ENCODE measurements at places on chromosomes 7 and 10.

DNA sequence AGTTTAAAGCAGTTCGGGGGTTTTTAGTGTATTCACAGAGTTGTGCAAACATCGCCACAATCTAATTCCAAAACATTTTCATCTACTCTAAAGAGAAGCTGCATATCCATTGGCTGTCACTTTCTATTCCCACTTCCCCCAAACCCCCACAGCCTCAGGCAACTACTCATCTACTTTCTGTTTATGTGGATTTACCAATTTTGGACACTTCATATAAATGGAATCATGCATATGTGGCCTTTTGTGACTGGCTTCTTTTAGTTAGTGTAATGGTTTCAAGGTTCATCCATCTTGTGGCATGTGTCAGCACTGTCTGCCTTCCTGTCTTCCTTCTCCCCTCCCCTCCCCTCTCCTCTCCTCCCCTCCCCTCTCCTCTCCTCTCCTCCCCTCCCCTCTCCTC is 78.5 kb upstream of the FZD1 start:
- DNase-seq: no peak

GRCh38 chr7:127879436-127879835 is 151.8 kb downstream of the LRRC4 start:
- no peak for DNase-seq

DNA sequence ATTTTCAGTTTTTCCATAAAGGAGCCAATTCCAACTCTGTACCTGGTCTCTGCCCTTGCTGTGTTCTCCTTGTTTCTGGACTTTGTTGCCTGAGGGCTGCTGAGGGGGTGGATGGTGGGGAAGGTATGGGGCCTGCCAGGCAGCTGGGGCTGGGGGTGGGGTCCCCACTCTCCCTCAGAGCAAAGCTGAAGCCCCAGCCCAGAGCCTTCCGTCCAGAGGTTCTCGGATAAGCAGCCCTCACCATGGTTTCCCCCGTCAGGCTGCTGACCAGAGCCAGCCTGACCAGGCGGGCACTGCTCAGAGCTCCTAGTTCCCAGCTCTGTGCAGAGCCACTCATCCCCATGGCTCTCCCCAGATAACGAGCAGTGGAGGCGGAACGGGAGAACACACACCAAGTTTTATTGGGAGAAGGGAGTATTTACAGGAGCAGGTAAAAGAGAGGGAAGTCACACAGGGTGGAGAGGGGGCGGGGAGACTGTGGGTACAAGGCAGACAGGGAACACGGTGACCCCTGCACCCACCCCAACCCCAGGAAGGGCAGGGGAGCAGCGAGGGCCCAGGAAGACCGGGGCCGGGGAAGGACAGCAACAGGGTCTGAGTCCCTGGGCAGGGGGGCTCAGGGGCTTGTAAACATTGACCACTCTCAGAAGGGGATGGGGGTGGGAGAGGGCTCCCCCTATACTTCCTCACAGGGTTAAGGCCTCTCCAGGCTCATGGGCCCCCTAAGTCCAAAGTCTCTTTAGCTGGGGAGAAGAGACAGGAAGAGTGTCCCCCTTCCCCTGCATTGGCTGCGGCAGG is 5.8 kb downstream of the GNB2 start:
- no peak for DNase-seq

DNA sequence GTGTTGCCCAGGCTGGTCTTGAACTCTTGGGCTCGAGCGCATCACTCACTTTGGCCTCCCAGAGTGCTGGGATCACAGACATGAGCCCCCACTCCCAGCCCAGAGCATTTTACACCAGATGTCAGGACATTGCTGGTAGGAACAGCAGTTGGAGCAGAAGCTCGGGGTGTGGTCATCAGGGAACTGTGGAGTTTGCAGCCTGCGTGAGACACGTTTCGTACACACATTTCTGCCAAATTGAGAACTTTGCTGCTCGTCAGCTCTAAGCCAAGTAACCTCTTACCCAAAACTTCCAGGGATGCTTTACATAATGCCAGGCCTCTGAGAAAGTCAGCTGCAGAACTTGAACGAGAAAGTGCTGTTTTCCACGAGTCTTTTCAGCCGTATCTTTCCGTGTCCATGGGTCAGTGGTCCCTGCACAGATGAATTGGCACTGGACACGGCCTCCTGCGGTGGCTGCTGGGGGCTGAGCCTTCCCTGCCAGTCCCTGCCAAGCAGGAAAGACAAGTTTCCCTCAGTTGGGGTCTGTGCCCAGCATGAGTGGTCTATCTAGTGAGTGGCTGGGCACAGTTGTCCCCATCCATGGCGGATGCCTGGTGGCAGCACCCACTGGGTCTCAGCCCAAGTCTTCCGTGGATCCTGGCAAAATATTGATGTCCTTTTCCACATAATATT is 54.4 kb downstream of the DNAJB6 start:
- no peak for DNase-seq

DNA sequence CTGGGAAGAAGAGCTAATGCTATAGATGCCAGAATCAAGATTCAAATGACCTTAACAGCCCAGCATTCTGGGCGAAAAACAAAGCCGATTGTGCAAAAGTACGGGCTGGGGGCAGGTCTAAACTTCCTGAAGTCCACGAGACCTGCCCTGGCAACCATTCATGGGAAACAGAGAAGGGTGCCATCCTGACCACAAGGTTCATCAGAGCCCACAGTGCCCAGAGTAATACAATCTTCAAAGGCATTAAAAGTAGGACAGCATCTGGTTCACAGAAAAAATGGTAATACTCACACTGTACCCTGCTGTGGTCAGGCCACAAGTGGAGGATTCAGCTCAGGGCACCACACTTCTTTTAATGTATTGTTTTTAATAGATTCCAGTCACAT is 36.1 kb downstream of the SORBS1 start:
- DNase-seq: no peak

DNA sequence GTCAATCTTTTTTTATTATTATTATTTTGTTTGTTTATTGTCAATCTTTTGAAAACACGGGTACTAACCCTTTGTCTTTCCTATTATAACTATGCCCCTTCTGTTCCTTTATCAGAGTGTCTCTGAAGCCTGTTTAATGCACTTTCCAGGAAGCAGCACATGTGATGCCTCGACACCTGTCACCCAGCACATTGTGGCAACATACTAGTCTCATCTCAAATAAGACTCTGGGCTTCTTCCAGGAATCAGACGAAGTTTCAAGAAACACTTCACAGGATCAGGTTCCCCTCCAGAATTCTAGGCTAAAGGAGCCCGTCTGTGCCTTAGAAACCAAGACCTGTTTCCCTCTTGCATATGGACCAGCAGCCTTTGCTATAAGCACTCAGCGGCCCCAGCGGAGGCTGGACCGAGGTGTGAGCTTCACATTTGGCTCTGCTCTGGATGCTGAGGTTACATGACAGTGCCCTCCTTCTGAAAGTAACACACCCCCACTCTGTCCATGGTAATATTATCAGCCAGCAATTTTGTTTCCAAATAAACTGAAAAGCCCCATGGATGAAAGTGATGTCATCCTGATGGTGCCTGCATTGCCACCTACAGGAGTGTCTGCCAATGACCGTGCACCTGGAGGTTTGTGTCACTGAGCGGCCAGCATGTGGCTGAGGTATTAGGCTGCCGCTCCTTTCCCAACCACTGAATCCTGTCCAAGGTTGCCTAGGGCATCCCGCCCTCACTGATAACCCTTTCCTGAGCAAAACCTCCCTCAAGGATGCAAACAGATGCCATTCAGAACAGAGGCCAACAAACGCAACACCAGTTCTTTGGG is 38.1 kb downstream of the MKI67 start:
- no peak for DNase-seq

- no peak for DNase-seq
These were observed 11.3 kb upstream of the TRDMT1 start for GRCh38 chr10:17212802-17213221.

GRCh38 chr7:102942181-102942866 is 29.5 kb downstream of the LRRC17 start:
- DNase-seq: no peak

- peak; percentile 75 for DNase-seq
These were observed 2.7 kb downstream of the COG5 start for GRCh38 chr7:107560898-107561516.

- DNase-seq: no peak
These were observed 125.3 kb upstream of the STARD3NL start for GRCh38 chr7:38052786-38053185.

DNA sequence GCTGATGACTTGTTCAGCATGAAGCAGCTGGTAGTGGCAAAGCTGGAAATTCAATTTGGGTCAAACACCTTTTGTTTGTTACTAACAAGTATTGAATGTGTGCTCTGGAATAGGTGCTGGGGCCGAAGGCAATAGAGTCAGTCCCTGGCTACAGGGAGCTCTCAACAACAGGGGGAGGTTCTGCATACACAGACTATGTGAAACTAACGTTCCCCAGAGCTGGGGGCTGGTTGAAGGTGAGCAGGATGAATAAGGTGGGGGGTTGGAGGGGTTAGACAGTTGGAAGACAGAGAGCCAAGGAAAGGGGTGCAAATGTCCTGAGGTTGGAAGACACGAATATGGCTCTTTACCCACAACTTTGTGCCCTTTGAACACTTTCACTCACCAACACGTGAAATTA is 84.1 kb upstream of the PLPP4 start:
- no peak for DNase-seq

DNA sequence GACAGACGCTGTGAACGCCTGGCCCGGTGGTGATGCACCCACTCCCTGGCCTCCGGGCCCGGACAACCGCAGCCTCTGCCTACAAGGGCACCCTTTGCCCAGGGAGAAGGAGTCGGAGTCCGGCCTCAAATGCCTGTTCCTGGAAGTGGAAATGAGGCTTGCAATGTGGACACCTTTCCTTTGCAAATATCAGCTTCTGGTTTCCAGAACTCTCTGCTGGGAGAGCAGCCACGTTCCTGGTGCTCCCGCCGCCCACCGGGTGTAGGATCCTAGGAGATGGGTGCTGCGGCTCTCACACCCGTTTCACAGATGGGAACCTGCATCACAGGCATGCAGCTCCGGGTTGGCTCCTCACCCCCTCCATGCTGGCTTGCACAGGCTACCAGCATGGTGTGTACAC is 2.9 kb downstream of the FOXL3 start:
- DNase-seq: no peak

DNA sequence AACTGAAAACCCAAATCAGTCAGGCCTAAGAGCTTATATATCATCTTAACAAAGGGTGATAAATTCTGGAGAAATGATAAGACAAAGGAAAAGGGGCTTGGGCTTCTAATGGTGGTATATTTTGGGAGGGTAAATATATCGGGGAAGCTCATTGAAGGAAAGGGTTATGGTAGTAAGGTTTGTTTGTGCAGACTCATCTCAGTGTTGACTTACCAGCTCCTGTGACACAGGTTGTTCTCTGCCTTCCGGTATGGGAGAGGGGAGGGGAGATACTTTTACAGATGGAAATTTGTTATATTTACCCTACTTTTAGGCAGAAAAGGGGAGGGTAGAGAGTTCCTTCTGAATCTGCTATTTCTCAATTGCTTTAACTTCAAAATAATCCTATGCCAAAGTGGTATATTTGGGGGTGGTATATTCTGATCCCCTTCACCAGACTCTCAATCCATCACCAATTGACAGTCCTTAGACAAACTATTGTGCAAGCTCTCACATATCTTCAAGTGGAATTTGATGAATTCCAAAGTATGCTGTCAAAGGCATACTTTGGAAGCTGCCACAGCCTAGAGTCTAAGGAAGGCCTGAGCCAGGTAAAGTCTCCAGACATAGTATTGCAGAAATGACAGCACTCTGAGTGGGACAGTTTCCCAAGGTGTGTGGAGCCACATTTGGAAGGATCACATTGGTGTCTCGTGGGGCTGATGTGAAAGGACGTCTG is 13.3 kb upstream of the PAPSS2 start:
- no peak for DNase-seq

DNA sequence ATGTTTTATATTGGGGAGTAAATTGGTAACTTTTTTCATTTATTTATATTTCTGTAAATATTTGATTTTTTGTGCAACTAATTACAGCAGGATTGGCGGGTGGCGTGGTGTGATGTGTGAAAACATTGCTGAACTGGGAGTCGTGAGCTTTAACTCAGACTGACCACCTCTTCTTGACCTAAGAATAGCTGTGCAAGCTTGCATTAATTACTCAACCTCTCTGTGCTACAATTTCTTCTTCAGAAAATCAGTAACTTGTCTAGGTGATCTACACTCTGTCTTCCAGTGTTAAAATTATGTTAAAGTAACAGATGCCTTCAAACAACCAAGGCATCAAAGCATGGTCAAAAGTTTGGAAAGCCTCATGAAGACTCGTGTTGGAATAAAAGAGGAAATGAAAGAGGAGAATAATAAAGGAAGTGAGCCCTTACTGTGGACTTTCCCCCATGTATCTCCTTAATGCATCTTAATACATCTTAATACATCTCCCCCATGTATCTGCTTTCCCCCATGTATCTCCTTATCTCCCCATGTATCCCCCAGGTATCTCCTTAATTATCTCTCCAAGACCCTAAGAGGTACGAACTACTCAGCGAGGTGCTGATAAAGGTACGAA is 71.2 kb downstream of the SVIL start:
- DNase-seq: no peak

DNA sequence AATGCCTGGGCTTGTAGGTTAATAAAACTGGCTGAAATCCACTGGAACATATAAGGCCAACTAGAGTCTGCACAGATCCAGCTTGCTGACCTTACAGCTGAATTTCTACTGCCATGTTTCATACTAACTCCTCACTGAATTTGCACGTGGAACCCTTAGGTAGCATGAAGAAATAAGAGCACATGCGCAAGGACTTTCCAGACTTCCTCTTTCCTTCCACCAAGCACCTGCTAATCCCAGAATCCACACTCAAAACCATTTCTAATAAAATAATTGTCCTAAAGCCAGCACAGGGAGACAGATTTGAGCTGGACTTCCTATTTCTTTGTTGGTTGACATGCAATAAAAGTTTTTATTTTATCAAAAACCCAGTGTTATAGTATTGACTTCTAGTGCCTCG is 46.8 kb downstream of the NPVF start:
- no peak for DNase-seq

DNA sequence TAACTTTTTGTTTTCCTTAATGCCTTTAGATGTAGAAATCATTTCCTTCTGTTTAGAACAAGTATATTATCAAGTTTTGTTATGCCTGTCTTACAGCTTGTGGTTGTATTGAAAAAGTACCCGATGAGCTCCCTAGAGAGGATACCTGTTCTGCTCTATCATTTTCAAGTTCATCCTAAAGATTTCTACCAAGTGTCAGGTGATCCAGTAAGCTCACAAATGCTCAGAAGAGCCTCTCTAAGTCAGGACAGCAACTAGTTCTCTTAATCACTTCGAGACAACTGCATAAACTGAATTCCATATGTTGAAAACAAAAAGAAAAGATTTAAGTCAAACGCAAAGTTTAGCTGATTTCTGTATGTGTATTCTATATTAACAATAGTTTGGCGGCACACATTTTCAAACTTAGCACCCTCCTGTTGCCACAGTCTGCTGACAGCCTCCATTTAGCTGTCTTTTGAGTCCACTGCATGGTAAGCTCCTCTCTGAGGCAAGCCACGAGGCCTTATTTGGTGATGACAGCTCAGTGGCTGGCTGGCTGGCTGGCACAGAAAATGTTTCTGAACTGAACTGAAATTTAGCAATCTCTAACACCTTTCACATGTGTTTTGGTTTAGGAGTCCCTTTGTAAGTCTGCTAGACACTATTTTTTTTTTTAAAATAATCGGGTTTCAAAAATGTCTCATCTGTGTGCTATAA is 59.4 kb downstream of the SEMA3C start:
- DNase-seq: no peak

GRCh38 chr10:113278664-113279063 is 274.2 kb upstream of the HABP2 start:
- DNase-seq: no peak
